Myocyte (in vitro differentiated cells): ENCODE measurements at places on chromosomes 4 and X. TPM values are rescaled to one million over a fixed set of nuclear protein-coding genes. Genes with fewer than 3 reads are reported as not detected.

DNA sequence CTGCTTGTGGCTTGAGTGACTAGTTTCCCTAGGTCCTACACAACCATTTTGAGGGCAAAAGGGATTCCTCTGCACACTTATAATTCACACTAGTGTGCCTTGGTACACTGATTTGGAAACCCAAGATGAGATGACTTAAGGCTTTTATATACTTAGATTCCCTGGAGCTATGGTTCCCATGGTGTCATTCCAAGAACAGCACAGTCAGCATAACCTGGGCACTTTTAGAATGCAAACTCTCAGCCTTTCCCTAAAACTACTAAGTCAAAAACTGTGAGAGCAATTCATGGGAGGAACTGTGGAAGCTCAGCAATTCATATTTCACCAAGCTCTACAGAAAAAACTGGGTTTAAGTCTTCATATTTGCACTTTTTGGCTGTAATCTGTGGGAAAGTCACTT, 38.0 kb upstream of the ZC4H2 start:
- no peak for DNase-seq

HGFAC gene
- total RNA-seq = 0.47 and 0.48 TPM in 2 replicates

- no peak for DNase-seq
Observed at GRCh38 chrX:145803508-145803907, 14.1 kb upstream of the SLITRK2 start.

GRCh38 chrX:13092455-13092941, 48.1 kb upstream of the FAM9C start:
- DNase-seq = no peak

CCDC149 gene
- total RNA-seq = 4.7 and 5.1 TPM in 2 replicates

APEX2 gene
- 7.8 and 11.2 TPM in 2 replicates for total RNA-seq

GRCh38 chr4:130067419-130067818, 971.5 kb downstream of the C4orf33 start:
- no peak for DNase-seq
